Cortex of kidney (tissue), 1 donor: ENCODE measurements at places on chromosomes 2 and 18.

DNA sequence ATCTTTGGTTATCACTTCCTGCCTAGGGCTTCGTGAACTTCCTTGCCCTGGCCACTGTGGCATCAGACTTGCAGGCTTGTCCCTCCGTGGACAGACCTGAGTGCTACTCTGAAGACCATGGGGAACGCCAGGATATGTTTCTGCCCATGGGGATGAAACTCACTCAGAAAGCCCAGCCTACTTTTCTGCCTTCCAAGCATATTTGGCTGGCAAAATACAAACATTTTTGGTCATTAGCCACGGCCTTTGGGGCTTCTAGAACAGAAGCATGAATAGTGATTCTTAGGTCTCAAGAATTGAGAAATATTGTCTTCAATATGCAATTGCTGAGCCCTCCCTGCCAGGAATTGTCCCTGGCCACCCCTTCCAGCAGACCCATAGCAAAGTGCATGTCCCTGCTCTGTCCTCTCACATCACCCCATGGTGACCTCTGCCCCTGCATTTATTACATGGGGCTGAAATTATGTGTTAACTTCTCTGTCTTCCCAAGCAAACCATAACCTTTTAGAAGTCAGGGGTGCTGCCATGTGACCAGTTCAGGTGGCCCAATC, 152.4 kb downstream of the OSR1 start:
- DNase-seq: no peak

DNA sequence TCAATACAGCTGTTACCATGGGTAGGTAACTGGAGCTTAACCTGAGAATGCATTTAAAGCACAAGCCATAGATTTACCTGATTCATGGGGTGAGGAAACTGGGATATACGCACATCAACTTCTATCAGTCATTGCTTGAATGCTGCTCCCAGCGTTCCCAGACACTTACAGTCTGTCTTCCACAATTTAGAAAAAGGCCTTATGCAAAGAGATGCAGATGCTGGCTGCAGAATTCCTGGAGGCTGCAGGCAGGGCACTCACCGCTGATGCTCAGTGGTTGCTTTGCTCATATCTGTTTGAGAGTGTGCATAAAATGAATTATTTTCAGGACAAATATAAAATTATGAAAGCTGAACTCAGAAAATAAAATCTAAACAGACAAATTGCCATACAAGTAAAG, 950.7 kb upstream of the PIK3C3 start:
- no peak for DNase-seq

DNA sequence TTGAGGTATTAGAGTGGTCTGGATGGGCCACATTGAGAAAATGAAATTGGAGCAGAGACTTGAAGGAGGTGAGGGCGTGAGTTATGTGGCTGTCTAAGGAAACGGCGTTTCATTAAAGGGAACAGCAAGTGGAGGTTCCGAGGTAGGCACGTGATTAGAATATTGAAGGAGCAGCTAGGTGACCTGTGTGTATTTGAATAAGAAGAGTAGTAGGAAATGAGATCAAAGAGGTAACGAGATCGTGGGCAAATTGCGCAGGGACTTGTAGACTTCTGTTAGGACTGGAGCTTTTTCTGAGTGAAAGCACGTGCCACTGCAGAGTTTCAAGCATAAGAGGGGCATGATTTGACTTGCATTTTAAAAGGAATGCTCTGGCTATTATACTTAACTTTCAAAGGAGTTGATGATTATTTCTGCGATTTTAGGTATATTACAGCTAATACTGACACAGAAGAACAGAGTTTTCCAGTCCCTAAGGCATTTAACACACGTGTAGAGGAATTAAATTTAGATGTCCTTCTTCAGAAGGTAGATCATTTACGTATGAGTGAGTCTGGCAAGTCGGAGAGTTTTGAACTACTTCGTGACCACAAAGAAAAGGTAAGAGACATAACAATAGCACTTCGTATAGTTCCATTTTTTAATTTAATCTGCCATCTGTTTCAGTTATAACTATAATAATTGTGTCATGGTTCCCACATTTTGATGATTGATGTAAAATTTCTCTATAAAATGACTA, 48.7 kb downstream of the RMDN2 start:
- DNase-seq: no peak

GRCh38 chr2:45496869-45497268, 114.2 kb downstream of the SRBD1 start:
- no peak for DNase-seq

DNA sequence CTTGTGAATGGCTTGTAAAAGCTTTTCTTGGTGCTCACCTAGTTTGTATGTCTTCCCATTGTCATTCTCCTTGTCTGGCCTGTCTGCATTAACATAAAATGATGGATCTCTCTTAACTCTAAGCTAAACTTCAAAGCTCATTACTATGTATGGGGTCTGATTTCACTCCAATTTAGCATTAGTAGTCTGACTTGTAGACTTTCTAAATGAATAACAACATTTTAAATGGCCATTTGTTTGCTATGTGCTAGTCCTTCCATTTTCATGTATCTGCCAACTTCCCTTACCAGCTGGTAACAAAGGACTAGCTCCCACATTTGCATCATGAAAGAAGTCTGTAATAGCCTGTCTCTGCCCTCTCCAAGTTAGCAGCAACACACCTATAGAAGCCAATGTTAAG, 324.2 kb upstream of the RGPD4 start:
- no peak for DNase-seq
